NCI-H1105 treated with DMSO at 0.1 percent for 48 hours (cell line): ENCODE measurements at places on chromosomes 3 and 15.

DNA sequence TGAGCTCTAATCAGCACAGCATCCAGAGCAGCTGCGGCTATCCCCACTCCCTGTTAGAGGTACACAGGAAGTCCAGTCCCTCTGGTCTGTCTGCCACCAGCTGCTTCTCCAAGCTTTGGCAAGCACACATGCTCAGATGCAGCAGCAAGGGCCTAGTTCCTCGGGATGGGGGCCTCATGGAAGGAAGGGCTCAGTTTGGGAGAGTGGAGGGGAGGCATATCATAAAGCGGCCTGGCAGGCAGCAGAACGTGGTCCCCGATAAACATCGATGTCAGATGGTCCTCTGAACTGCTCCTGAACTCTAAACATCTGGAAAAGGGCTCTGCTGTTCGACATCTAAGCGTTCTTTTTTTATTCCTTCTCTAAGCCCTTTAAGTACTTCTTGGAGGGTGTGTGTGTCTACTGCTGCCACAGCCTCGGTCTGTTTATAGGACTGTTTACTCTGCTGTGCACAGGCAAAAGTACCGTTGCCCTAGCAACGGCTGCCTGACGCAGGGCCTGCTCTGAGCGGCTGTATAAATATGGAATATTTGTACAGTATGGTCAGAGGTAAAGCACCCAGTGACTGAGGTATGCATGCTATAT lies 74.6 kb downstream of the PRICKLE2 start:
- DNase-seq = peak; percentile 65

- no peak for DNase-seq
Observed at GRCh38 chr15:65410036-65410435, 12.7 kb downstream of the IGDCC4 start.

DNA sequence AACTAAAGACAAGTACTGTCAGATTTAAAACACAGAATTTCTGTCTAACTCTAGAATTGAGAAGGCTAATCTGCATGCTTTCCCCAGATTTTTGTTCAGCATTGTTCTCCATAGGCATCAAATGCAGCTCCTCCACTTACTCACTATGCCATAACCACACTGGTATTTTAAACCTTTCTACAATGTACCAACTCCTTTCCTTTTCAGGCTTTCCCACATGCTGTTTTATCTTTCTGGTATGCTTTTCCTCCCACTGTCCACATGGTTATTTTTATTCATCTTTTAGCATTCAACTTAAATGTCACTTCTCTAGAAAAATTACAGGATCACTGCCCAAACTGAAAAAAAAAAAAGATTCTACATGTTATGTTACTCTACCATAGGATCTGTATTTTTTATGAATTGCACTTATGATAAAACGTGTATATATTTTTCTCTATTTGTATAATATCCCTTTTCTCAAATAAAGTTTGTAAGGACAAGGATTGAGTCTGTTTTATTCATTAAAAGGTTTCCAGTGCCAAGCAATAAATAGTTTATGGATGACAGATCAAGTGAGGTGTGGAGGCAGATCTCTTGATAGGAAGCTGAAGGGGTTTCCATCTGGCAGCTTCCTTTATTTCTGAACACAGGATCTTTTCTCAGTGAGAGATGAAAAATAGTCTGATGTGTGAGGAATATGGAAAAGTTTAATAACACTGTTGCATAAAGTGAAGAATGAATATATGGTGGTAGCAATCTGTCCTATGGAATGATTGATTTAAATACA lies 1064.5 kb downstream of the ZPLD1 start:
- no peak for DNase-seq

- no peak for DNase-seq
Observed at GRCh38 chr3:182121401-182121800, 409.7 kb downstream of the SOX2 start.

DNA sequence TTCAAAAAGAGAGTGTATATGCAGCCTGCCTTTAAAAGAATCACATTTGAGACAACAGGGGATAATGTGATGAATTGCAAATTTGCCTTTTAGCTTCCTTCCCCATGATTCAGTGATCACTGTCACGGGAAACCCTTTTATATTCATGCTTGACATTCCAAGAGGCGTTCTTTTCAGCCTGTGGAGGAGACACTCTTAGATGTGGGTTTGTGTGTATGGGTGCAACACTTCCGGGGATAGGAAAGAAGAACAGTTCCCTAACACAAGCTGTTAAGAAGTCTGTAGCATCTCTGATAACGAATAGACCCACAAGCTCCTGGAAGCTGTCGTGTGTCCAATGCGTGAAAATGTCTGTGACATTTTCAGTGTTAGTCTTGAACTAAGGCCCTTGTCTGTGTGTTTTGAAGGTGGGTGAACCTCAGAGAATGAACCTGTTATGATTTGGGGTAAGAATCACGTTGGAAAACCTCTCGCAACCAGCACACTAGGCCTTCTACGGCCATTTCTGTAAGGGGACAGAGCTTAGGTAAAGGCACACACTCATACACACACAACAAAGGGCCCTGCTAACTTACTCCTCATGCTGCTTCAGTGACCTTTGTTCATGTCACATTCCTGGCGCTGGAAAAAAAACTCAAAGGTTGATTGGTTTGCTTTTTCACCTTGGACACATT lies 229.2 kb upstream of the ST8SIA2 start:
- no peak for DNase-seq
